SK-N-SH (cell line): ENCODE measurements at places on chromosomes 5 and 9. TPM values are rescaled to one million over a fixed set of nuclear protein-coding genes. Genes with fewer than 3 reads are reported as not detected.

Gene AK1
- 103 and 125 TPM in 2 replicates for polyA plus RNA-seq

Gene SCGB3A2
- polyA plus RNA-seq, result not detected in 2 replicates

Gene SLC45A2
- polyA plus RNA-seq, result 0.02 TPM in 1 of 2 replicates, not detected in the other

DNA sequence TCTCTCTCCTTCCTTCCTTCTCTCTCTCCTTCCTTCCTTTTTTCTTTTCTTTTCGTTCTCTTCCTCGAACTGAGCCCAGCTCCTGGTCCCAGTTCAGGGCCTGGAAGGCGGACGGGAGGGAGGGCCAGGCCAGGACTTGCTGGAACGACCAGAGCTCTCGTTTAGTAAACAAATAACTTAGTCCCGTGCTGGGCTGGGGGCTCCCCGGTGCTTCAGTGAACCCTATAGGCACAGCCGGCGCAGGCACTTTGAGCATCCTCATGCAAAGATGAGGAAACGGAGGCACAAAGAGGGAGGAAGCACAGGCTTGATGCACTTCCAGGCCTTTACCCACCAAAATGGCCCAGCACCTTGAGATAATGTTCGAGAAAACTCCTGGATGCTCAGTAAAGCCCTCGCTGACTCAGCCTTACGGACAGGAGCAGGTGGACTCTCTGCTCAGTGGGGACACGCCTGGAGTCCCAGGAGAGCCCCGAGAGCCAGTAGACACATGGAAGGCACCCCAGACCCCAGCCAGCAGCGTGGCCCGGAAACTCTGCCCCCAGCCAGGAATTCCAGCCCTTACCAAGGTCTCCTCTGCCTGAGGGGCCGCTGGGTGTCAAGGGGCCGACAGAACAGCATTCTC lies 18.8 kb downstream of the FAM163B start:
- H3K36me3 ChIP-seq, result no peaks in the 10 kb centered on the region
- no peak for DNase-seq
- H3K27me3 ChIP-seq, result peaks cover 17% of the 10 kb centered on the region
- no peak overlapping the region for H3K27ac ChIP-seq

Gene ZNF354C
- 1.1 and 1.5 TPM in 2 replicates for polyA plus RNA-seq

GRCh38 chr5:143147902-143148301 lies 255.6 kb downstream of the NR3C1 start:
- H3K27me3 ChIP-seq, result no peaks in the 10 kb centered on the region
- H3K4me3 ChIP-seq, result no peak overlapping the region
- H3K36me3 ChIP-seq, result peaks cover 34% of the 10 kb centered on the region
- H3K4me1 ChIP-seq, result no peaks in the 10 kb centered on the region
- no peak overlapping the region for H3K27ac ChIP-seq
- DNase-seq, result no peak

DNA sequence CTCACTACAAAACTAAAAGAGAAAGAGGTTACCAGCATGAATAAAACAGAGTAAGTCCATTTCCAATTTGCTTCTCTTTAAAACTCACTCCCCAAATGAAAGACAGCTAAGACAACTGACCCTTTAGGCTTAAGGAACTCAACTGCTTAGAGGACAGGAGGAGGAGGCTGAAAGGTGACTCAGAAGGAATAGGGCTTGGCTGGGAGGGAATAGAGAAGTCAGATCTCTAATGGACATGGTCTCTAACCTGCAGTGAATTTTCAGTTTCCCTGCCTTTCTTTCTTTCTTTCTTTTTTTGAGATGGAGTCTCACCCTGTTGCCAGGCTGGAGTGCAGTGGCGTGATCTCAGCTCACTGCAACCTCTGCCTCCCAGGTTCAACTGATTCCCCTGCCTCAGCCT lies 261.8 kb upstream of the CLINT1 start:
- no peaks in the 10 kb centered on the region for H3K36me3 ChIP-seq
- H3K27me3 ChIP-seq, result no peaks in the 10 kb centered on the region
- peak overlapping the region; percentile 63; the same call in 1 of the 2 replicates for H3K27ac ChIP-seq
- H3K4me3 ChIP-seq, result no peak overlapping the region
- H3K4me1 ChIP-seq, result no peaks in the 10 kb centered on the region

Gene TNFSF8
- not detected in 2 replicates for polyA plus RNA-seq

- no peaks in the 10 kb centered on the region for H3K27me3 ChIP-seq
- DNase-seq, result no peak
- H3K27ac ChIP-seq, result no peak overlapping the region
- no peaks in the 10 kb centered on the region for H3K4me1 ChIP-seq
These were observed 6.5 kb downstream of the ADAMTS16 start for GRCh38 chr5:5146530-5147160.

GRCh38 chr5:16924206-16924605 lies 11.9 kb downstream of the MYO10 start:
- no peaks in the 10 kb centered on the region for H3K36me3 ChIP-seq
- DNase-seq, result no peak
- no peak overlapping the region for H3K4me3 ChIP-seq
- no peak overlapping the region for H3K27ac ChIP-seq

GRCh38 chr9:107613321-107613720 lies 123.8 kb upstream of the KLF4 start:
- DNase-seq, result no peak
- H3K4me3 ChIP-seq, result no peak overlapping the region
- H3K27me3 ChIP-seq, result peaks cover 35% of the 10 kb centered on the region; the same call in 1 of the 2 replicates
- no peaks in the 10 kb centered on the region for H3K4me1 ChIP-seq

- no peaks in the 10 kb centered on the region for H3K4me1 ChIP-seq
- no peak overlapping the region for H3K27ac ChIP-seq
- DNase-seq, result no peak
- peaks cover 16% of the 10 kb centered on the region; the same call in 1 of the 2 replicates for H3K27me3 ChIP-seq
- H3K4me3 ChIP-seq, result no peak overlapping the region; the same call in 1 of the 2 replicates
- H3K36me3 ChIP-seq, result no peaks in the 10 kb centered on the region
These were observed 6.5 kb upstream of the EBF1 start for GRCh38 chr5:159106193-159106568.

Gene STKLD1
- 2.3 and 2.5 TPM in 2 replicates for polyA plus RNA-seq

GRCh38 chr9:69745716-69746437 lies 13.9 kb downstream of the PTAR1 start:
- no peak for DNase-seq
- H3K4me3 ChIP-seq, result no peak overlapping the region
- peaks cover 19% of the 10 kb centered on the region for H3K36me3 ChIP-seq
- H3K4me1 ChIP-seq, result peaks cover 2% of the 10 kb centered on the region
